ENCODE measurements at places on chromosomes 6 and 20.
A peak's percentile ranks its signal among the peaks of the same experiment; 100 is the strongest.

GRCh38 chr6:13395272-13396237, 67.2 kb upstream of the TBC1D7 start:
- DNase-seq, result peak; percentile 63

DNA sequence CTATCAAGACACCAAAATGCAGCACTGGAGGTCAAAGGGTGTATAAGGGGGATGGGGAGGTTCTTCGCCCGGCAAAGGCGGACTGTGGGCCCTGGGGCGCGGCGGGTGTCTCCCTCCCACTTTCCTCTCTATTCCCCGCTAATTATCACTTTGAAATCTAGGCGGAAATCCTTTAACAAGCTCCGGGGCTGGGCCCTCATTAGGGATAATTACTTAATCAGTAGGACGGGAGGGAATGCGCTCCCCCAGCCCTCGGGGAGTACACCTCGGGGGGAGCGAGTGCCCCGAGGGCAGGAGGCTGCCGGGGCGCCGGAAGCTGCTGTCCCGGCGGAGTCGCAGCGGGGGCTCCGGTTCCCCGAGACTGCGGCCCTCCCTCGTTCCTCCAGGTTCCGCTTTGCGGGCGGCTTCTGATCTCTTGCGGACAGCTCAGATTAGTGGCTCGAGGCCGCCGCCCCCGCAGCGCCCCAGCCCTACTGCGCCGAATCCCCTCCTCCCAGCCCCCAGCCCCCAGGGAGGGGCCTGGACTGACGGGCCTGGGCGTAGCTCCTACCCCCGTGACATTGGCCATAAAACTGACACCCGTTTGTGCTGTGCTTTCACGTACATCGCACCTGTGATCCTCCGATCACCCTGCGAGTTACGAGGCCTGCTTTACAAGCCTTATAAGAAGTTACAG, 14.7 kb downstream of the MUCL3 start:
- DNase-seq, result peak; percentile 32

DNA sequence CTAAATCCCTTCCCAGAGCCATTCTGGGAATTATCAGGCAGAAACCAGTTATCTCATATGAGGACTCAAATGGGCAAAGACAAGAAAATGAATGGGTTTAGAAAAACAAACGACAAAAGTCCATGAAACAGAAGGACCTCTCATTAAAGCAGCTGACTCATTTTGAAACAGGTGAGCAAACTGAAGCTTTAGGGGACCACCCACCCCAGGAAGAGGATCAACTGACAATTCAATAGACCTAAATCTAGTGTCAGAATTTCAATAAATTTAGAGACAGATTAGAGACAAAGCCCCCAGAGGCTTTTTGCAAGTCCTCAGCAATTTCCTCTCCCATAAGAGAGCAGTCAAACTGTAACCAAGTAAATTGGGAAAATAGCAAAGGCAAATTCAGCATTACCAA, 333.8 kb downstream of the PTPRT start:
- DNase-seq, result no peak

DNA sequence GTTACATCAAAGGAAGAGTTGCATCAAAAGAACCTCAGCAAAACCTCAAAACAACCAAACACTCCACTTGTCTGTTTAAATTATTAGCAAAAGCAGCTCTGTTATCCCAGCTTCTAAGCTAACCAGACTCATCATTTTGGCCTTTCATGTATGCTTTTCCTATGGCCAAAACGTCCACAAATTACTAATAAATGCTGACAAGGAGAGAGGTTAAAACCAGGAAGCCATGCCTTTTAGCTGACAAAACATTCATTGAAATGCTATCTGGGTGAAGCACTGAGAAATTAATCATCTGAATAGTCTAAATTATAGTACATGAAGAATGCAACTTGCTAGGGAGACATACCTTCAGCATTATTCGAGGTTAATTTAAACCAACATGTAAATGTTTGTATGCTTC, 80.6 kb downstream of the LAMA2 start:
- DNase-seq, result no peak

GRCh38 chr20:63496596-63497120, 2.2 kb downstream of the EEF1A2 start:
- DNase-seq, result no peak

DNA sequence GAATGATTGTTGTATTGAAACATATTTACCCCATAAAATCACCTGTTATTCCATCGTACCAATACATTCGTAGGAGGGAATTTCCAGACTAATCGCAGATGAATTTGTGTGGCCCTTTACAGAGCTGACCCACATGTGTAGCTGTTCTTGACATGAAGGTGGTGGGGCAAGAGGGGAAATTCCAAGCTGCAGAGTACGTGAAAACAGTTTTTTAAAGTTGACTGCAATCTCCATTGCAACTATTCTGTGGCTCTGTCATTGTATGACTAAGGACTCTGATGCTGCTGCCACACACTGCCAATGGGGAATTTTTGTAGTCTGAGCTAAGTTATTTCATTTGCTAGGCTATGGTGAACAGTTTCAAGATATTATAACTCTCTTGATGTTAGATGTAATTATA, 46.4 kb upstream of the ADTRP start:
- no peak for DNase-seq

DNA sequence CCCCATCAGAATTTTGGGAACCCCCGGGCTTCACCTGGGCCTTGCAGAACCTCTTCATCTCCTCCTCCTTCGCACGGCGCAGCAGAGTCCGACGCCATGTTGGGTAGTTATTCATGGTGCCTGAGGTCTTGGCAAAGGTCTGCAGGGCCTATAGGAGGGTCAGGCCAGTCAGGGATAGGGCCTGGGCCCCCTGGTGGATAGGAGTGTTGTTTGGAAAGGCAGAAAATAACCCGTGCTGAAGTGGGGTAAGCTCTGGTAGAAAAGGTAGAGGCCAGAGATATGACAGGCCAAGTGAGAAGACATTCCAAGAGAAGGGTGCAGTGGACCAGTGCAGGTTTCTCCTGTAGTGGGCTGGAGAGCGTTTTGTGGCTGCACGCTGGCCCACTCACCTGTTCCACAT, 4.9 kb downstream of the SMPD2 start:
- no peak for DNase-seq
